Stimulated activated naive CD8-positive, alpha-beta T cell treated with anti-CD3 and anti-CD28 coated beads, Interleukin-15, amount 100 ng/mL, for 72 hours (primary cell): ENCODE measurements at places on chromosomes 7 and 10.

- no peak for DNase-seq
These were observed 580.5 kb downstream of the AUTS2 start for GRCh38 chr7:70178787-70179186.

GRCh38 chr7:140972876-140973829 is 41.6 kb downstream of the MRPS33 start:
- no peak for DNase-seq

DNA sequence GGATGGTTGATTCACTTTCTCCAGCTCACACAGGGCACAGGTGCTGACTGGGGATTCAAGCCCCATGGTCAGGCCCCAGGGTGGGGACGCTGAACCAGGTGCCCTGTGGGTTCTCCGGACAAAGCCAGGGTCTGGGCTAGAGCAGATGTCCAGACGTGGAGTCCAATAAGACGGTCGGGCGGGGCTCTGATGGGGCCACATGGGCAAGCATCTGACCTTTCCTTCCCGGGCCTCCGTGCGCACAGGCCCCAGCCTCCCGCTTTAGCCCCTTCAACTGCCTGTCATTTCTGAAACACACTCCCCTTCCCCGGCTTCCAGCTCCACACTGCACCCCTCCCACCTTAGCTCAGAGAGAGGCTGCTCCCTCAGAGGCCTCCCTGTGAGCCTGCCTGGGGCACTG is 153.0 kb upstream of the PPP2R2D start:
- DNase-seq = no peak

DNA sequence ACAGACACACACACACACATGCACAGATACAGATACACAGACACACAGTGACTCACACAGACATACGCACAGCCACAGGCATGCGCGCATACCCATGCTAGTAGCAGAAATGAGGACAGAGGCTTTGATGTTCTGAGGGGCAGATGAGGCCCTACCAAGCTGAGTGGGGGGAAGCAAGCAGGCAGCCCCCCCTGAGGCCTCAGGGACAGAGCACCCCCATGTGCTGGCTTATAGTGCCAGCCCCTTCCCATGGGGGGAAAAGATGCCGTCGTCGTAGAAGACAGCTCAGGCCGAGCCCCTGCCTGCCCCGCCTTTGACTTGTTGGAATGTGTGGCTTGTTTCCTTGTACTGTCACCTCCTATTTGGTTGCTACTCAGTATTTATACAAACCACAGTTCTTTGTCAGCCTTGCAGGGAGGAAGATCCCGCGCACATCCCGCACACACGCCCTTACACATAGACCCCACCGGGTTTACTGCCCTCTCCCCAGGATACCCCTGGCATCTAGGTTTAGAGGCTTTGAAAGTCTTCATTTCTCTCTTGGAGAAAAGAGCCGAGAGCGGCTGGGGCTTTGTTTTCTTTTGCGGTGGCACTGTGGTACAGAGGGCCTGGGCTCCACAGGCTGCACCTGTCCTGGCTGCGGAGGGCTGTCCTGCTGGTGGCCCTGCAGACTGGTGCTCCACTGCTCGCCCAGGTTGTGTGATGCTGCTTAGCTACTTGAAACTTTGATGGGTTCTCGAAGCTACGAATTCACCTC is 112.5 kb downstream of the DOCK1 start:
- no peak for DNase-seq

- DNase-seq = no peak
These were observed 2.3 kb downstream of the DENND2A start for GRCh38 chr7:140638173-140638791.

DNA sequence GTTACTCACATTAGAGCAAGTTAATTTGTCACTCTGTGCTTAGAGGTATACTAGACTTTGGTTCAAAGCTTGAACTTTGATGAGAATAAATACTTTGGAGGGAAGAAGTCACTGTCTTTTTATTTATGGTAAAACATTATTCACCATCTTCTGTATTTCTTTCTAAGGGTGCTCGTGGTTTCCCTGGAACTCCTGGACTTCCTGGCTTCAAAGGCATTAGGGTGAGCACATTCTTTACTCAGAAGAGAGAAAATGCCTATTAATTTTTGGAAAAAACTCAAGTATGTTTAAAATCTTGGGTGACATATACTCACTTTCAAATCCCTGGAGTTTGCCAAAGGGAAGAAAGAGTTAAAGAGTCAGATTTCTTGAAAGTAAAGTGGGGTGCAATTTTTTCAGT is 10.8 kb downstream of the COL1A2 start:
- DNase-seq = no peak

GRCh38 chr10:29481906-29482440 is 152.8 kb downstream of the SVIL start:
- no peak for DNase-seq

GRCh38 chr7:12768948-12769347 is 81.5 kb downstream of the ARL4A start:
- DNase-seq = no peak

DNA sequence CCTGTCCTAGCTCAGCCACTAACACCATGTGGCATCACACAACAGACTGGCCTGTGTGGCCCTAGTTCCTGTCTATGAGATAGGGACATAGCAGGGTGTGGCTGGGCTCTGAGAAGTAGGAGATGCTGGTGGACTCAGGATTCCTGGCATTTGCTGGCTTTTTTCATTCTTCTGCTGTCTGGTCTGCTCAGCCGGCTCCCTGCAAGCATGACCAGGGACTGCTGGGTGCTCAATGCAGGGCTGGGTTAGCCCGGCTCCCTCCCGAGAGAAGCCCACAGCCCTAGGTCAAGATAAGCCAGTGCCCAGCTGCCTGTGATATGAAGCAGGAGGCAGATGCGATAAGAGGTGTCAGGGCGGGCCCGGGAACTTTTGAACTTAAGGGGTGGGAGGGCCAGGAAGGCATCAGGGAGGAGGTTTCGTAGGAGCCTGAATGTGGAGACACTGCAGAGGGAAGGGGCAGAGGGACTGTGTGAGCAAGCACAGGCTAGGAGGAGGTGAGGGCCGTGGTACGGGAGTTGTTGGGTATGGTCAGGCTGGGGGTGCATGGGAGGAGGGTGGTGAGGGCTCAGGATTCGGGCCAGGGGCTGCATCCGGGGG is 3.5 kb downstream of the AQP1 start:
- no peak for DNase-seq

DNA sequence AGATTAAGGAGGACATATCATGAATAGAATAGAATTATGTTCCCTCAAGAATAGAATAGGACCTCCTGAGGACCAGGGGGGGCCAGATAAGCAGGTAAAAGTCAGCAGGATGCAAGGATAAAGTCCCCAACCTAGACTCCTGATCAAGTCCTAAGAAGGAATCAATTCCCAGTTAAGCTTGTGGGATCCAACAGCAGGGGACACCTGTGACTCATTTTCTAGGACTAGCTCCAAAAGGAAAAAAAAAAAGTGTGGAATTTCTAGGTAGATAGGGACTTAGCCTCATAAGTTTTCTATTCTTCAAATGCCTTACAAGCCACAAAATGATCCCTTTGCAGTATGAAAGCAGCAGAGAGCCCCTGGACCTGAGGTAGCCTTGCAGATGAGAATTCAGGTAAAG is 336.2 kb downstream of the WDR11 start:
- DNase-seq = no peak

DNA sequence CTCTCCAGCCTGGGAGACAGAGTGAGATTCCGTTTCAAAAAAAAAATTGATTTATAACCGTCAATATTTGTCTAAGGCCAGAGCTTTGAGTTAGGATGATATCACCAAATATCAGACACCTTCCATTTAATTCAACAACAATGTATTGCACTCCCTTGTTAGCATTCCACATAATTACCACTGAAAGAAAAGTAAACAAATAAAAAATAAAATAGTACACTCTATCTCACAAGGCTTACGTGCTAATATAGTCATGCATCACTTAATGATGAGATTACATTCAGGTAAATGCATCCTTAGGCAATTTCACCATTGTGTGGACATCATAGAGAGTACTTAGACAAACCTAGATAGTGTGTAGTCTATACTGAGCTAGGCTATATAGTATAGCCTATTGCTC is 127.6 kb upstream of the RHOBTB1 start:
- DNase-seq = no peak

- DNase-seq = no peak
These were observed 9.4 kb downstream of the NPC1L1 start for GRCh38 chr7:44531421-44532380.

- no peak for DNase-seq
These were observed 24.6 kb upstream of the AKR1B10 start for GRCh38 chr7:134502463-134503371.

GRCh38 chr7:117271566-117271965 is 51.3 kb downstream of the WNT2 start:
- DNase-seq = no peak

DNA sequence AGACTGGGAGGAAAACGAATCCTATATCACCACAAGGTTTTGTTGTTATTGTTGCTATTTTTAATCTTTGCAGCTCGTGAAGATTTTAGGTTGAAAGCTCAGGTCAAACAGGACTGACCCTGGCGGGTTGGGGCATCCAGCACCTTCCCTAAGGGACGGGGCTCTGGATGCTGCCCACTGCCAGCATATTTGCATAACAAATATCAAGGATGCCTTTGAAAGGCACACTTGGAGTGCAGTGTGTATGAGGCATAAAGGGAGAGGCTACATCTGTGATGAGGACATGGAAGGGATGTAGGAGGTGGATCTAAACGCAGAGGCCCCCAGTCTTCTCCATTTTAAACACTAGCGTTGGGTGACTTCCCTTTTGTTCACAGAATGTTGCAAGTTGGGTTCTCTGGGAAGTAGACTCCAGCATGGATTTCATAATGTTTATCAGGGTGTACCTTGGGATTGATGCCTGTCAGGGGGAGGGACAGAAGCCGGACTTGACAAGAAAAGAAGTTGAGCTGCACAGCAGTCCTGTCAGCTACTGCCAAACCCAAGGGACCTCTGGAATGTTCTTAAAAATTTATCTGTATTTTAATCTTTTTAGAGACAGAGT is 181.1 kb upstream of the IMMP2L start:
- no peak for DNase-seq

DNA sequence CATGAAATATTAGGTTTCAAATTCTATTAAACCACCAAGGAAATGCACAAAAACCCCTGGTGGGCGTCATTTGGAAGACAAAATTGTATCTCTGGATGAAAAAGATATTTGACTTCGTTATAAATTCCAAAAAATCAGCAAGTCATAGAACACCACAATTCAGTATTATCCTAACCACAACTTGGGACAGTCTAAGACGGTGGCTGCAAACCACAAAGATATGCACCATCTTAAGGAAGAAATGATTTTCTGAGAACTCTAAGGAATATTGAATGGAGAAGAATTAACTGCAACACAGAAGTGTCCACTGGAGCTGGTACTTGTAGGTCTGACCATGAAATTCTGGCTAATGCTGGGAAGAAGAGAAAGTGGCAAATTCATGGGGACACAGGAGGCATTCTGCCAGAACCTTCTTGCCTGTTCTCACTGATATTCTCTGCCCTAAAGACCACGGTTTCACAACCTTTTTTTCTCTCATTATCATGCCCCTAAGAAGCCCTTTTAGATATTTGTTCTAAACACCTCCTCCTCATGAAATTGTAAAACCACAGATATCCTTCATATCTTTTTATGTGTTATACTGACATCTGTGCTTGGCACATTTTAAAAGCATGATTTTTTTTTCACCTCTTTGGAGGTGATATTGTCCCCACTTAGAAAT is 92.9 kb downstream of the SFMBT2 start:
- no peak for DNase-seq

GRCh38 chr7:86025807-86026206 is 617.9 kb upstream of the GRM3 start:
- DNase-seq = no peak

DNA sequence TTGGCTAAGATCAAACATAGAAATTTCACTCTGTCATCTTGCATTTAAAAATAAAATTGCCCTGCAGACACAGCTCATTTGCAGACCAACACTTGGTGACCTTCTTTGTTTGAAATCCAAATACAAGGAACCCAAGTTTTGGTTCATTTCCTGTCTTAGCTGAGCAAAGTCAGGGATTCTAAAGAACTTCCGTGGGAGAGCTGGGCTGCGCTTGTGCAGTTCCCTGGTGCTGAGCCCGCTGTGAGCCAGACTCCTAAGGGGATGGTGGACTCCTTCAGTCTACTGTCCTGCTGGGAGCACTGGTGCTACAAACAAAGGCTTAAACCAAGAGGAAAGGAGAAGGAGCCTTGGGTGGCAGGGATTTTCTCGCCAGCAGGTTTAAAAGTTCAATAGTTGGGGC is 60.0 kb downstream of the MYOF start:
- DNase-seq = no peak

DNA sequence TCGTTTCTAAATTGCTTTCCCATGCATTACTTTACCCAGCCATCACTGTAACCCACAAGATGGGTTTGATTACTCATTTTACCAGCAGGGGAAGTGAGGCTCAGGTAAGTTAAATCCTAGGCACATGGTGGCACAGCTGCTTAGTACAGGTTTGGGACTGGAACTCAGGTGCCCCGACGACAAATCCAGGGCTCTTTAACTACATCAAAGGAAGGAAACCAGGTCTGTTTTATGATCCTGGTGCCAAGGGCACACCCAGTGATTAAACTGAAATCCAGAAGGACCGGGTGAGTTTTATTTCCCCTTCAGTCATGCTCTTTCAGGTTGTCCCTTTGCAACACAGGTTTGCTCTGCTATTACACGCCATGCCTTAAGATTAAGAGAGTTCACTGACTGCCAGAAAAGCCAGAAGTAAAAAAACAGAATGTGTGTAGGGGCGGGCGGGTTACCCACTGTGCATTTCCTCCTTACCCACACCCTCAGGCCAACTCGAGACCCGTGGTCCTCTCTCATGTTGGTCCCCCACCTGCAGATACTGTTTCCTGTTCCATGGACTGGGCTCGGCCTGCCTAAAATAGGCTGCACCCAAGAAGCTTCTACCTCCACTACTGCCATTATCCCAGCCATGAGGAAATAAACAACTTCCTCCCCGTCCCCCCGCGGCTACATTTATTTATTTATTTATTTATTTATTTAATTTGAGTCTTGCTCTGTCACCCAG is 55.1 kb upstream of the KDM7A start:
- no peak for DNase-seq

DNA sequence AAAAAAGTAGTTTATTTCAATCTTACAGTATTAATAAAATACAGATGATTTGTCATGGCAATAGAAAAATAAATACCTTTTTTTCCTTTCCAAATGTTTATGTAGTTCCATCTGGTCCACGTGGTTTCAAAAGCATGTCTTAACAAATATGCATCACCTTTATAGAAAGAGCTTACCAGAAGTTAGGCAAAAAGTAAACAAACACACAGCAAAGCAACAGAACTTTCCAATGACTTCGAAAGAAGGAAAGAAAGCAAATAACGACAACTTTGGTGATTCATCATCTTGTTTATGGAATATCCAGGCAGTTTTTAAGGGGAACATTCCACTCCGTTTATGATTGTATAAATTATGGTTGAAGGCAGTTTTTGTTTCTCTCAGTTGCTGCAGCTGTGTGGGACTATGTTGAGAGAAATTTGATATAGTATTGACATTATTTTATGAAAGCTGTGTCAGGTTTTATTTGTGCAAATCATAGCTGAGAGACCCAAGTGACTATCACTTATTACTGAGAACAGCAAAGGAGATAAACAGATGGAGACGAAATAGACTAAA is 203.1 kb downstream of the CDC14C start:
- DNase-seq = no peak

DNA sequence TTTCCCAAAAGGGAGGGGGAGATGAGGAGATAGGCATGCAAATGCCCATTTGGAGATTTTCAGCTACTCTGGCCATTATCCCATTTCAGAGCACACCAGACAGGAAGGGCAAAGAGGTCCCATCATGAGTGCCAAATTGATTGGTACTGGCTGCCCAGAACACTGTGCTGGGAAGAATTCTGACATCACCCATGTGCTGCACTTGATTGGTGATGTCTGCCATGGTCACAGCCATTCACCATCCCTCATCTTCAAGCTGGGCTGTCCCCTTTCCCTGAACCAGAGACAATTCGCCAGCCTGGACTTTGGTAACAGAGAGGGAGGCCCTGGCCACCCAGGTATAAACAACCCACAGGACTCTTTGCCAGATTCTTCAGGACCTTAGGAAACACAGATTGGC is 23.2 kb upstream of the RADIL start:
- DNase-seq = no peak
